Muscle of leg (tissue), 16 donors: ENCODE measurements at places on chromosomes 13 and 19.
A peak's percentile ranks its signal among the peaks of the same experiment; 100 is the strongest.

GRCh38 chr13:90047600-90047999 is 1299.9 kb upstream of the MIR17HG start:
- no peaks in the 10 kb centered on the region for H3K4me1 ChIP-seq
- no peaks in the 10 kb centered on the region for H3K27me3 ChIP-seq
- H3K4me3 ChIP-seq: no peak overlapping the region
- no peak for DNase-seq
- H3K36me3 ChIP-seq: no peaks in the 10 kb centered on the region

DNA sequence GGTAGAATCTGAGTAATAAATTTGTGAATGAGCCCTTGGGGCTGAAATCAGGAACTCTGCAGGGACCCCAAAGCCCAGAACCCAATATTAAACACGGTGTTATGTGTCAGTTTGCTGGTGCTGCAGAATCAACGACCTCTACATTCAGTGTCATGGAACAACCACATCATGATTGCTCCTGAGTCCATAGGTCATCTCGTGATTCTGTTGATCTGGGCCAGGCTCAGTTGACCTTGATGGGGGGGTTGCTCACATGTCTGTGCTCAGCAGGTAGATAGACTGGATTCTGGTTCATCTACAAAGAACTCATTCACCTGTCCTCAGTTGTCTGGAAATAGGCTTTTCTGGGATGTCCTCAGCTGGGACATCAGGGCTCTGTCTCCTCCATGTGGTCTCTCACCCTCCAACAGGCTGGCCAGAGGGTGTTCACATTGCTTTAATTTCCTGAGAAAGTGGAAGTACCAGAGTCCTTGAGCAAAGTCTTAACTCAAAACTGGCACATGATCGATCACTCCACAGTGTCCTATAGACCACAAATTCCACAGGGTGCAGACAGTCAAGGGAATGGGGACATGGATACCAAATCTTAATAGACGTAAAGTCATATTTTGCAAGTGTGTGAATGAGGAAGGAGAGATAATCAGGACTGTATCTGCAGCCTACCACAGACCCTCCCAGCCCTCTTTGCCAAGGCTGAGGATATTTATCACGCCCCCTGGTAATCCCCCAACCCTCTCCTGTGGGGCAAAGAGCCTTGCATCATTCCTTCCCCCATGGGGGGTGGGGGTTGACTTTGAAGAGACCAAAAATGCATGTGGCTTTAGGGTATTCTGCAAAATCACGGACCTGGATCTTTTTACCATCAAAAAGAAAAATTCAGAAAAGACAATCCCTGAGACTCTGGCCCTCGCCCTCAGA is 39.3 kb upstream of the IGFL1 start:
- no peak overlapping the region for H3K27ac ChIP-seq
- no peaks in the 10 kb centered on the region for H3K4me1 ChIP-seq
- H3K36me3 ChIP-seq: no peaks in the 10 kb centered on the region
- no peak for DNase-seq

DNA sequence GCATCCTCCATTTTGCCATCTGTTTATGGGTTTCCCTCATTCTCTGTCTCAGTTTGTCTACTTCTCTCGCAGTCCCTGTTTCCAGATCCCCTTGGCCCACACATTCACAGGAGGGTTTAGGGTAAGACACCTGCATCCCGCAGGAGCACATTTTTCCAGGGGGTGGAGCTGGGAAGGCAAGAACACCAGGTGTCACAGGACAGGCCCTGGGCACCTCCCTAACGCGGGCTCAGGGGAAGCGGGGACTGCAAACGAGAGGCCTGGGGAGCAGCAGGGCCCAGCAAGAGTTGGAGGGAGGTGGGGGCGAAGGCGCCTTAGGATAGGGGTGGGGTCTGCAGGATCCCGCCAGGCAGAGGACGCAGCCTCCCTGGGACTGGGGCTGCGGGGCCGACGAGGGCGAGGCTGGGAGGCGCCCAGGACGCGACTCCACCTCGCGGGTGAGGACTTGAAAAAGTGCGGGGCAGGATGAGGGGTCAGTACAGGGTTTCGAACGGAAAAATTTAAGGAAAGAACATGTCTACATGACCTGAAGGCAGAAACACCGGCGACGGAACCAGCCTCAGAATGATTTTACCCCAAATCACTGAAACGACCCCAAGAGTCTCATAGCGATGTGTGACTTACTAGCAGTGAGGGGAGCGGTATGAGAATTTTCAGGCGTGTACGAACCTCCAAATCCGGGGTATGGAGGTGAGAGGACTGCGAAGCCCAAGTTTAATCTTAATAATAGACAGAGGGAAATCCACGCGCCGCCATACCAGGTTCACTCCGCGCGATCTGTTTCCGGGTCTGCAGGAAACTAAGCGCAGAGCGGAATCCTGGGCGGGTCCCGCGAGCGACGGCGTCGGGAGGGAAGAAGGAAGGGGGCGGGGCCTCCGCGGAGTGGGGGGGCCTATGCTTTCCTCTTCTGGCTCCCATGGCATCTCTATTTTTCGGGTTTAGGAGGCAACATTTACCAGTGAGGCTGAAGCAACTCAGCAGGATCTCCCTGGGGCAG is 7.1 kb upstream of the ERVV-2 start:
- no peaks in the 10 kb centered on the region for H3K4me1 ChIP-seq
- no peak overlapping the region for H3K27ac ChIP-seq
- no peaks in the 10 kb centered on the region for H3K36me3 ChIP-seq
- H3K27me3 ChIP-seq: peaks cover 7% of the 10 kb centered on the region
- DNase-seq: peak; percentile 33
- H3K4me3 ChIP-seq: peak overlapping the region; percentile 34

DNA sequence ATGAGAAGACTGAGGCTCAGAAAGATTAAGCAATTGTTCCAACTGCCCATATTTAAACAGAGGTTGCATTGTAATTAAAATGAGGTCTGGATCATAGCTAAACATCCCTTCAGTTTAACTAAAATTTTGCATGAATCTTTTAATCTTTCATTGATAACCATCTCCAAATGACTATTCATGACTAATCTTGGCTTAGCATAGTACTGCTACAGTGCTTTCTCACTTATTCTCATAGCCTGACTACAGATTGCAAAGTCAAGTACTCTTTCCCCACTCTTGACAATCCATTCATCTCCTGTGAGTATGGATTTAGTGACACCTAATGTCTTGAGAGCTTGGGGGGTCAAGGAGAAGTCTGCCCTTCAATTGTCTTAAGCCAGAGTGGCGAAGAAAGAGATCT is 258.4 kb downstream of the RFC3 start:
- no peak for DNase-seq
- H3K27ac ChIP-seq: no peak overlapping the region
- H3K4me3 ChIP-seq: no peak overlapping the region
- H3K4me1 ChIP-seq: peaks cover 6% of the 10 kb centered on the region
- H3K27me3 ChIP-seq: no peaks in the 10 kb centered on the region

GRCh38 chr19:13996928-13997630 is 9.0 kb downstream of the RFX1 start:
- peaks cover 39% of the 10 kb centered on the region for H3K36me3 ChIP-seq
- DNase-seq: no peak
- no peak overlapping the region for H3K4me3 ChIP-seq

DNA sequence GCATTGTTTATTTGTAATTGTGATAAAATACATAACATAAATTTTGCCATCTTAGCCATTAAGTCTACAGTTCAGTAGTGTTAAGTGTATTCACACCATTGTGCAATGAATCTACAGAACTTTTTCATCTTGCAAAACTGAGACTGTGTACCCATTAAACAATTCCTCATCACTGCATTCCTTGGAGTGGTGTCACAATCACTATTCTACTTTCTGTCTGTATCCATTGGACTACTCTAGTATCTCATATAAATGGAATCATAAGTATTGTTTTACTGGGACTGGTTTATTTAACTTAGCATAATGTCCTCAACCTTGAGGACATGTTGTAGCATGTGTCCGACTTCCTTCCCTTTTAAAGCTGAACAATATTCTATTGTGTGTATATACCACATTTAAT is 36.8 kb downstream of the UFM1 start:
- DNase-seq: no peak
- H3K4me3 ChIP-seq: no peak overlapping the region
- H3K27ac ChIP-seq: no peak overlapping the region
- no peaks in the 10 kb centered on the region for H3K27me3 ChIP-seq

GRCh38 chr13:21897161-21897560 is 226.3 kb downstream of the FGF9 start:
- H3K36me3 ChIP-seq: no peaks in the 10 kb centered on the region
- H3K4me3 ChIP-seq: no peak overlapping the region
- peak; percentile 56 for DNase-seq
- H3K27ac ChIP-seq: no peak overlapping the region
- peaks cover 41% of the 10 kb centered on the region for H3K4me1 ChIP-seq

GRCh38 chr19:36093687-36094086 is 17.3 kb upstream of the OVOL3 start:
- no peak for DNase-seq
- H3K27me3 ChIP-seq: no peaks in the 10 kb centered on the region
- H3K36me3 ChIP-seq: peaks cover 40% of the 10 kb centered on the region
- H3K27ac ChIP-seq: no peak overlapping the region
- H3K4me1 ChIP-seq: no peaks in the 10 kb centered on the region
